IPS DF 19.7 (cell line): ENCODE measurements at places on chromosomes 1 and 21.

- no peak for DNase-seq
Measured at GRCh38 chr1:3001471-3002348, 19.6 kb upstream of the ACTRT2 start.

DNA sequence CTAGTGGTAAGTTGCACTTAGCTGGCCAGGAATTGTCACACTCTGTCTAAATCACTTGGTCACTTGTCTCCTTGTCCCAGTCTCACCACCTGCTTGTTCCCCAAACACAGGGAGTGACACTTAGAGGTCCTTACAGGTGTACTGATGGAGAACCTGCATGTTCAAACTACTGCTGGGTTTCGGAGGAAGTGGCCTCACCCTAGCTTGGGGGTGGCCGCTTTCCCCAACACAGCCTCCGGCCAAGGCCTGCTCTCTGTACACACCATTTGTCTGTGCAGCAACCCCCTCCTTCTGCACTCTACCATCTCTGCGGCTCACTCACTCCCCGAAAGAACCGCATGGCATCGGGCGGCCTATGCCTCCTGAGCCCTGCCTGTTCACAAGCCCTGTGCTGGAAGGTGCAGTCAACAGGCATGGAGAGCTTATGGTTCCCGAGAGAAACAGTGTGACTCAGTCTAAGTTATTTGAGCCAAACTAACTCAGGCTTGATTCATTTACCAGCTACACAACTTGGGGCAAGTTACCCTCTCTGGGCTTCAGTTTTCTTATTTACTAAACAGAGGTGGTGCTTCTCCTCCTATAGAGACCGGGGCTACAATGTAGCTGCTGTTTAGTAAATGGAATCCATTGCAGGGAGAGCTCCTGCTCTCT lies 10.5 kb upstream of the SPRR4 start:
- no peak for DNase-seq

GRCh38 chr1:178004926-178005391 lies 35.1 kb upstream of the SEC16B start:
- no peak for DNase-seq

- no peak for DNase-seq
Measured at GRCh38 chr1:226883630-226884029, 13.2 kb downstream of the PSEN2 start.

GRCh38 chr1:203888807-203889251 lies 27.4 kb downstream of the SNRPE start:
- DNase-seq: no peak

GRCh38 chr1:155514582-155515187 lies 47.9 kb downstream of the ASH1L start:
- DNase-seq: no peak

DNA sequence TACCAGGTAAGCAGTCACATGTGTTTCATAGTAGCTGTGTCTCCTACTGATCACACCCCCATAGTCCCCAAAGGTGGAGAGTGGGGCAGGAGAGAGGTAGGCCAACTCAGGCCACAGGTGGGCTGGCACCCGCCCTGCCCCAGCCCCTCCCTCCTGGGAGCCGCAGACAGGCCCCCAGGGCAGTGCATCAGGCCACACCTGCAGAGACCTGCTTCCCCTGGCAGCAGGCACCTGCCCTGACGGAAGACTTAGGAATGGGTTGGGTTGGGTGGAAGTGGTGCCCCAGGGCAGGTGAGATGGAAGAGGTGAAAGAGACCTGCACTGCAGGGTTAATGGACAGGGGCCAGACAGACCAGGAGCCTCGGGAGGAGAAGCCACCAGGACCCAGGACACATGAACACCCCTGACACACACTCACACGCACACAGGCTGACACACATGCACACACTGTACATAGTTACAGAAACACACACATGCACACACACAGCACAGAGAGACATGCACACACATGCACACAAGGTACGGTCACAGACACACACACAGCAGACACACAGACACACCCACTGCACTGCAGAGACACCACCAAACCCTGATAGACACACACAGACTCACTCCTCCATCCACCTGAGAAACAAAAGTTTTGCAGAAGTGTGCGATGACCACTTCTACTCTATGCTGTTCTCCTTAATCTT lies 1.7 kb upstream of the COL18A1 start:
- no peak for DNase-seq

DNA sequence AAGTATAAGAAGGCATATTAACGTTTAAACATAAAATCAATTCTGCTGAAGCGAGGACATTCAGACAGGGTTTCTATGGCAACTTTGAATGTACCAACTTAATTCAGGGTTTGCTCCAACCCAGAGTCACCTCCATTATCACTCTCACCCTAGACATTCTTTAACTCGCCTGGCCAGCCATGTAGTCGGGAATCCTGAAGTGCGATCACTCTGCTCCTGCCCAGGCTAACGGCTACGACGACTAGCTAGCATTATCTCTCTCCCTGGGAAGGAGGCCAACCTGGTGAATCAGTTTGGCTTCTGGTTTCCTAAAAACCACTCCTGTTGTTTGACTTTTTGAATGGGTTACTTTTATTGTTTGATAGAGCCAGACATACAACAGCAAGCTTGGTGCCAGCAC lies 38.9 kb upstream of the ZBTB18 start:
- DNase-seq: no peak

DNA sequence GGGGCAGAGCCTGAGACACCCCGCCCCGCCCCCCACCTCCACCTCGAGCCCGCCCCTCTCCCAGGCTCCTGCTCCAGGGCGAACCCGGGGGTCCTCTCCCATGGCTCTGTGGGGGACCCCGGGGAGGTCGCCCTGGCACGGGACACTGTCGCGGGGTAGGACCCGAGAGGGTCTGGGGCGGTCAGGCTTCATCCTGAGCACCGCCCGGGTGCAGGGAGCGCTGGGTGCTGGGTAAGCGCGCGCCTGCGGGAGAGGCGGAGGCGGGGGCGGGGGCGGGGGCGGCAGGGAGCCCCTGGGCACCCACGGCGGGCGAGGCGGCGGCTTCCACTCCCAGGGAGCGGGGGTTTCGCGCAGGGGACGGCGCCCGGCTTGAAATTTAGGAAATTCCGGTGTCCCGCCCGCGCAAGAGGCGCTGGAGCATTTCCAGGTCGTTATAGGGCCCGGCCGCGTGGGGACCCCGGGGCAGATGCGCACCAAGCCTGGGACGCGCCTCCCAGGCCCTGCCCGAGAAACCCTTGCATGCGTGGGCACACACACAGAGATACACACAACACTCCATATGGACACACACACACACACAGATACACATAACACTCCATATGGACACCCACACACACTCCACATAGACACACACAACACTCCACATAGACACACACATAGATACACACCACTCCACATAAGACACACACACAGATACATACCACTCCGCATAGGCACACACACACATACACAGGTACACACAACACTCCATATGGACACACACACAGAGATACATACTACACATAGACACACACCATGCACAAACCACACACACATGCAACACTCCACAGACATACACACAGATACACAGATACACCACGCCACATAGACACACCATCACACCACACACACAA lies 48.7 kb upstream of the SLC19A1 start:
- DNase-seq: no peak

DNA sequence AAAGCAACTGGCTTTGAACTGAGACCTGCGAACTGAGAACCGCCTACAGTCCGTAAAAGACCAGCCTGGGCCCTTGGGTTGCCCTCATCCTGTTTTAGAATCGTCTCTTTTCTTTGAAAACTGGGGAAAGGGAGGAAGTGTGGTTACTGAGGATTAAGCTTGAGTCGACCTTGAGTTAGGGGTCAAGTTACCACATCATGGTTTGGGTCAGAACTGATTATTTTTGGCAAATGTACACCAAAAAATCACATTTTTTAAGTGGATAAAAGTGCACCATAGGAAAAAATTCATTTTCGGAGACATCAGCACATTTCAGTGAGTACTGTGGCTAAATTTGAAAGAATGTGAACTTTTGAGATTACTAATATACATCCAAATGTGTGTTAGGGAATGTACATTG lies 76.9 kb upstream of the KAZN start:
- DNase-seq: no peak

- DNase-seq: no peak
Measured at GRCh38 chr1:94590203-94591137, 48.9 kb upstream of the F3 start.

- DNase-seq: no peak
Measured at GRCh38 chr1:9281908-9282695, 10.6 kb upstream of the SPSB1 start.

- DNase-seq: no peak
Measured at GRCh38 chr1:228305721-228306152, 97.9 kb downstream of the OBSCN start.

- DNase-seq: no peak
Measured at GRCh38 chr1:191575746-191576145, 582.5 kb upstream of the RGS18 start.

DNA sequence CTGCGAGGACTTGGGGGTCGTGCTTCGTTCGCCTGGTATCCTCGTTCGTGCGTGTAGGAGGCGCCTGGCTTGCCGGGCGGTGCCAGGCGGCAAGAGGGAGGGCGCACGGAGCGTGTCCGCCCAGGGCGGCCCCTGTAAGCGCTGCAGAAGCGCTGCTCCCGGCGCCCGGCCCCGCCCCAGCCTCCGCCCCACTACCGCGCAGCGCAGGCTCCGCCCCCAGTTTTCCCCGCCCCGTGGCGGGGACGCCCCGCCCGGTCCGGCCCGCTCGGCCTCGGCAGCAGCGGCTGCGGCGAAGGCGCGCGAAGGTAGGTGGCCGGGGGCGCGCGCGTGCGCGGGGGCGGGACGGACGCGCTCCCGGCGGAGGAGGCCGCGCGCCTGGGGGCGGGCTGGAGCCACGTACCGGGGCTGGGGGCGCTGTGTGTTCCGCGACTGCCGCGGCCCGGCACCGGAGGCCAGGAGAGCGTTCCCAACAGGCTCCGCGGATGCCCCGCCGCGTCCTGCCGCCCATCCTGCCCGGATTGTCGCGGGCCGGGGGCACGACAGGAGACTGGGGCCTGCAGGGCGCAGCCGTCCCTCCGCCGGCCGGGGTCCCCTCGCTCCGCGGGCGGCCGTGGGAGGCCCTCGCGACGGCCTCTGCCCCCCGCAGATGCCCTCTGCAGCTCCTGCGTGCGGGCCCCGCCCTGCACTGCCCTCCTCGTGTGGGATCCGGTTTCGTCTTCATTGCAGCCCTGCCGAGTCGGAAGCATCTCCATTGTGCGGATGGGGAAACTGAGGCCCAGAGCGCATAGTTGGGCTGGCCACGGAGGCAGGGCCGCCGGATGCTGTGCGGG lies 7.7 kb upstream of the CROCC start:
- DNase-seq: peak; percentile 84

GRCh38 chr1:47188791-47189785 lies 748 bp downstream of the PDZK1IP1 start:
- DNase-seq: no peak

DNA sequence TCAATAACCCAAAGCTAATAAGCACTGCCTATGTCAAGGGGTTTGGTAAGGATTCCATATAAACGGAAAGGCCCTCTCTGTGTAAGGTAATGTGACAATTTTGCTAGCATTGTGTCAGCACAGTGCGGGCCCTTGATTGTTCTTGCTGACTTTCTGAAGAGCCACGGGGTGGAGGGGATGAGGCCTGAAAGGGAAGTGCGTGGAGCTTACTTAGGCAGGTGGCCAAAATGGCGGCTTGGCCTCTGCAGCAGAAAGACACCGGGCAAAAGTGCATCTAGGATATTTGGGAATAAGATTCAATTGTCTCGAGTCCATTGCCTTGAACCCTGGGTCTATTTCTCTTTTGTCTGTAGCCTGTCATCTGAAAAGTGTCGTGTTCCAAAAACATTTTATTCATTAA lies 114.3 kb downstream of the TGFB2 start:
- no peak for DNase-seq

DNA sequence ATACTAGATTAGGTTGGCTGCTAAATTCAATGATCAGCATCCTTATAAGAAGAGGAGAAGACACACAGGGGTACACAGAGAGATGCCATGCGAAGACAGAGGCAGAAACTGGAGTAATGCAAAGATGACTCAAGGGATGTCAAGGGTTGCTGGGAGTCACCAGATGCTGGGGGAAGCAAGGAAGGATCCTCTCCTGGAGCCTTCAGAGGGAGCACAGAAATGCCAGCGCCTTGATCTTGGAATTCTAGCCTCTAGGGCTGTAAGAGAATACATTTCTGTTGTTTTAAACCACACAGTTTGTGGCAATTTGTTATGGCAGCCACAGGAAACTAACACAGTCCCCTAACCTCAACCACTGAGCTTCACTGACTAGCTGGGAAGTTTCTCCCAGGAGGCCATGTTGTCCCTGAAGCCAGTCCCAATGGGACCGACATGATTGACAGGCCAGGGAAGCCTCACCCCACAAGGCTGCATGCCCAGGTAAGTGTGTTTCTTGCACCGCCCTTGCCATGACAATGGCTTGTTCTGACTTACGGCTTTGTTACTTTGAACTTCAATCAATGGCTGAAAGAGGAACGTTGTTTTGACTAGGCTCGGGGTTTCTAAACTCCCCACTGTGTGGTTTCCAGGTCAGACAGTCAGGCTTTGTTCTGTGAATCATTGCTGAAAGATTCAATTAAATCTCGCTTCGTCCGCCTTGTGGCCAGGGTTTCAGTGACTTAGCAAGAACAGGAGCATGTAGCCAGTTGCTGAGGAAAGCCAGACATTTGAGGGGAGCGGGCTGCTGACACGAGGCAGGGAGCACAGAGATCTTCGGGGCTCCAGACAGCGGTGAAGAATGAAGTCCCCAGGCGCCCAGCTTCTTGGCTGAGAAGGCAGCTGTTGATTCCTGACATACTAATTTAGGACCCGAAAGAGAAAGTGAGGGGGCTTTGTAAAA lies 62.3 kb downstream of the RUNX1 start:
- DNase-seq: peak; percentile 9

- DNase-seq: no peak
Measured at GRCh38 chr1:234716908-234717375, 107.0 kb upstream of the IRF2BP2 start.

DNA sequence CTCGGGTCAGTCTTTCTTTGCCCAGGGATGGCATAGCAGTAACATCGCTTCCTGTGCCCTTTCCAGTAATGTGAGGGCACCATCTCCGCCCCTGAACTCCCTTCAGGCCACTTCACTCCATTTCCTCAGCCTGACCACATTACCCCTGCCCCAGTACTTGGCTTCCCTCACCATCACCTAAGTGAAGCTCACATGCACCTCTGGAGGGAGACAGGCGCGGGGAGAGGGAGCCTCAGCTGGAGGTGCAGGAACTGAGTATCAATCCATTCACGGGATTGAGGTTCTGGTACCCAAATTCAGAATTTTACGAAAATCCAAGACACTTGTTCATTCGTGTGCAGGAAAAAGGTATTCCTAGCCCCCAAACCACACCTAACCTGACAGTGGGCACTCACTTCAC lies 540.4 kb downstream of the KIF26B start:
- DNase-seq: no peak

GRCh38 chr1:245126530-245126929 lies 28.3 kb upstream of the KIF26B start:
- no peak for DNase-seq

DNA sequence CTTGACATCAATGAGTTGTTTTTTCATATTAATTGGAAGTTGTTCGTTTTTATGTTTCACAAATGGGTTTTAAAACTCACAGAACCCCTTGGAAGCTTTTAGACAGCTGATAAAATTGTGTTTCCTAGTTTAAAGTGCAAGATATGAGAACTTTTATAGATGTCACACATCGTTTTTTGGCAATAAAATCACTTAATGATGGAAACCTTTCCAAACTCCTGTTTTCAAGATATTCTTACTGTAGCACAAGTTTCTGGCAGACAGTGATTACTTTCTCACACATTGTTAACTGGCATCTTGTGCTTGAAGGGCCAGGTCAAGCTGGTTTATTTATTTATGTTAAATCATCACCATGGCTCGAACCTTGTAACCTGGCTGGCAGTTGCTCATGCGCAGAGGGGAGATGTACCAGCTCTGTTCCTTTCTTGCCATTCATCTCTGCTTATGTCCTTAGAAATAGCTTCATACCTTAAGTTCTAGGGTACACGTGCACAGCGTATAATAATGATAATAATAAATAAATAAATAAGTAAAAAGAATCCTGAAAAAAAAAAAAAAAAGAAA lies 10.2 kb upstream of the RCAN1 start:
- DNase-seq: no peak
